ENCODE measurements at places on chromosomes 11 and 22.

GRCh38 chr11:22337596-22338485, at the start of gene SLC17A6:
Gene SLC17A6, plus strand, starts transcription at chr11:22338381. Its CDS starts 153 bp downstream, at chr11:22338534.
- DNase-seq = no peak

DNA sequence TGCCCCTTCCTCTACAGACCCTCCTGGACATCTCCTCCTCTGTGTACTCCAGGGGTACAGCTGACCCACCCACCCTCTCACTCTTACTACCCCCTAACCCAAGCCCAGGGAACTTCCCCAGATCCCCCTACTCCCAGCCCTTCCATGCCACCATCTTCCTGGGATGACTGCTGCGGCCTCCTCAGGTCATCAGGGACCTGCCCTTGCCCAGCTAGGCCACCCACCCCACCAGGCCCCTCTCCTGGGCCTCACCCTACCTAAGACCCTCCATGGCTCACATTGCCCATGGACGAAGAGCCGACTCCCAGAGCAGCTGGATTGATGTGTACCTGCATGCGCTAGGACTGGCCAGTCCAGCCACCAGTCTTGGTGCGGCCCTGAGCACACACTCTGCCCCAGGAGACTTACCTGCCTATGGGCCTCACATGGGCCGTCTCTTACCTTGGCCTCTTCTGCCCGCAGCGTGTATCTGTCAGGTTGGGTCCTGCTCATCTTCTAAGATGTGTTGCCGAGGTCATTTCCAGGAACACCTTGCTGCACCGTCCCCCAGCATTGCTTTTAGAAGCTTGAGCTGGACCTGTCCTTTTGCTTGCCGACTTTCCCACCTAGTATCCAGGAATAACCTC, 2.0 kb upstream of the CLDN5 start:
- DNase-seq = no peak

- DNase-seq = no peak
These were observed 10.5 kb downstream of the TPST2 start for GRCh38 chr22:26579331-26579886.

DNA sequence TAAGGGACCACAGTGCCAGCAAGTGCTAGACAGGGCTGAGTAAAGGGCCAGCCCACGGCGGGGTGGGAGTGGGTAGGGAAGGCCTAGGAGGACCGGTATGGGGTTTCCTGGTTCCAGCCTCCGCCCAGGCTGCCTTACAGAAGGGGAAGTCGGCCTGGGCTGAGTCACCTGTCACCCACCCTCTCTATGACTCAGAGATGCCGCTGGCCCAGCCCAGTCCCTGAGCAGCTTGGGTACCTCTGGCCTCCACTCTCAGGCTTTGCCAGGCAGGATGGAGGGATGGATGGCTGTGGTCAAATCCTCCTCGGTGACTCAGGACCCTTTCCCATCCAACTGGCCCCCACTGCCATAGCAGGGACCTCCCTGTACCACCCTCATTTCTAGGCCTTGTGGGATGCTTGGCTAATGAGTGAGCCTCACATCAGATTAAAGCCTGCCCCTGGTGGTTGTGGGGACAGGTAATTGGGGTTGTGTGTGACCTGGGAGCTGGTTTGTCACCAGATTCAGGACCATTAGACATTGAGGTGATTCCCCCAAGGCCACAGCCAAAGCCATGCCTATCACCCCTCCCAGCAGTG, 13.9 kb downstream of the SLC35E4 start:
- DNase-seq = peak; percentile 81

GRCh38 chr11:28835790-28836189, 727.6 kb downstream of the METTL15 start:
- DNase-seq = no peak

GRCh38 chr11:3164138-3164551, 965 bp downstream of the OSBPL5 start:
- no peak for DNase-seq

All from stimulated activated CD4-positive, alpha-beta T cell treated with anti-CD3 and anti-CD28 coated beads, Interleukin-2, amount 100 ng/mL, for 48 hours (primary cell).